ENCODE measurements at places on chromosomes 7 and 10. TPM values are rescaled to one million over a fixed set of nuclear protein-coding genes. Genes with fewer than 3 reads are reported as not detected.

- no peak for DNase-seq
Observed at GRCh38 chr10:13335881-13336280, 12.2 kb downstream of the SEPHS1 start.

The SEMA4G gene
- 2.5 TPM for total RNA-seq

The HTR7 gene
- total RNA-seq = 18.2 TPM

DNA sequence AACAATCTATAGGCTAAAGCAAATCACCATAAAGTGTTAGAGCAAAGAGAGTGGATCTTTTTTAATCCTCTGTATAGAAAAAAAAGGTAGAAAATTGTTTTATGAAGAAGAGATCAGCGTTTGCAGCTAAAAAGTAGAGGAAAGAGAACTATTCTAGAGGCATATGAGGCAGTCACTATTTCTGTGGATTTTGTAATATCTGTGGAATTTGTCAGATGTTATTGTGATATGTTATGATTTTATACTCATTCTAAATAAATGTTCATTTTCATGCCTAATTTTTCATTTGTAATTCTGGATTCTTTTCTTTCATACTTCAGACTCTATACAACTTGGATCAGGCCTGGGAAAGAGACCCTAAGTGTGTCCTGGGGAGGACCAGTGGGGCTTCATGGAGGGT is 295.0 kb upstream of the LYZL1 start:
- no peak for DNase-seq

- DNase-seq = no peak
Observed at GRCh38 chr7:155791214-155791737, 21.0 kb downstream of the SHH start.

DNA sequence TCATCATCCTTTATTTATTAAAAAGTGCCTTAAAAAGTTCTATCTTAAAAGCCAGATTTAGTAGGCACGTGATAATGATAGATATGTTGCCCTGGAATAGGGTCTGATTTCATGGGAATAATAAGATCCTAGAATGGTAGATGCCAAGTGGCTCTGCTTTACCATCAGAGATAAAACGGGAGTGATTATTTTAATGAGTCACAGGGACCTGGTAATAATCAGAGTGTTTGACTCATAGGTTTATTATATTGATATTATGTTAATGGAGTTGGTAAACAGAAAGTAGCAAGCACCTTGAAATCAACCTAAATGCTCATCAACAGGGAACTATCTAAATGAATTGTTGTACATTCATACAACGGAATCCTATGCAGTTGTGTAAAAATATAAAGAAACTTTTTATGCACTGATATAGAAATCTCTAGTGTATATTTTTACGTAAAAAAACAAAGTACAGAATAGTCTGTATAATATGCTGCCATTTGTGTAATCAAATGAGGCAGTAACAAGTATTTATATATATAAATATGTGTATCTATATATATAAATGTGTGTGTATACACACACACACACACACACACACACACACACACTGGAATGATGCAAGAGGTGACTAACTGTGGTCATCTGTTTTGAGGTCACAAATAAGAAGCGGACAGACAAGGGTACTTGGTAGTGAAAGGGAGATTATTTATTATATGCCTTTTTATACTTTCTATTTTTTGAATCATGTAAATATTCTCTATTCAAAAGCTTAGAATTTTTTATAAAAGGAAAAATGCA is 78.6 kb upstream of the DYNC1I1 start:
- peak; percentile 21 for DNase-seq

- DNase-seq = peak; percentile 17
Observed at GRCh38 chr7:73830681-73831583, at the start of gene CLDN4. CLDN4 (plus strand) TSS chr7:73830996; CDS start chr7:73831202, 206 bp downstream.

The NFE2L3 gene
- total RNA-seq = 1.2 TPM

DNA sequence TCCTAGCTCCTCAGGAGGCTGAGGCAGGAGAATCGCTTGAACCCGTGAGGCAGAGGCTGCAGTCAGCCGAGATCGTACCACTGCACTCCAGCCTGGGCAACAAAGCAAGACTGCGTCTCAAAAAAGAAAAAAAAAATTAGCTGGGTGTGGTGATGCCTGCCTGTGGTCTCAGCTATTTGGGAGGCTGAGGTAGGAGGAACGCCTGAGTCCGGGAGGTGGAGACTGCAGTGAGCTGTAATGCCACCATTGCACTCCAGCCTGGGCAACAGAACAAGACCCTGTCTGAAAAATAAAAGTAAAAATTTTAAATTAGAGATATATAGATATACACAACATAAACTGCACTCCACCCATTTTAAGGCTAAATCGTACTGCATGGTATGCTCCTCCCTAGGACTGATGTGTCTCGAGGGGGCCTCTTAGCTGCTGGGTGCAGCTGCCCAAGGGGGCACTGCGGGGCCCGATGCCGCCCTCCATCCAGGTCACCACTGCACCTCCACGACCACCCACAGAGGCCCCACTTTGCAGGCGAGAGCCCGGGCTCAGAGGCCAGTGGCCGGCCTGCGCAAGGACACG is 40.9 kb upstream of the FOXK1 start:
- no peak for DNase-seq

The SH2D4B gene
- total RNA-seq = not detected

The FXYD4 gene
- 6.1 TPM for total RNA-seq

DNA sequence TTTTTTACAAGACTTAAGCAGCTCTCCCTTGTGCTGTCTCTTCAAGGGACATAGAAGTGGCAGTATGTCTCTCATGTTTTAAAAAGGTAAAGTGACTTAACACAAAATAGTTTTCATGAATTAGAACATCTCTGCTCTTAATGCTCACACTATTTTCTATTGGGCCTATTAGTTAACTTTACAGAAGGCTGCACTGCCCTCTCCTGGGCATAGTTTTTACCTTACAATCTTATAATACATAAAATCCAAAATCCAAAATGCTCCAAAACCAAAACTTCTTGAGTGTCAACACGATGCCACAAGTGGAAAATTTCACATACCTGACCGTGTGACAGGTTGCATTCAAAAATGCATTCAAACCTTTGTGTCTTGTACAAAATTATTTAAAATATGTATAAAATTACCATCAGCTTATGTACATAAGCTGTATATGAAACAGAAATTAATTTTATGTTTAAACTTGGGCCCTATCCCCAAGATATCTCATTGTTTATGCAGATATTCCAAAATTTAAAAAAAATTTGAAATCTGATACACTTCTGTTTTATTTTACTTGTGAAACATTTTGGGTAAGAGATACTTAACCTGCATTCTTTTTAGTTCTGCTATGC is 25.8 kb downstream of the TES start:
- DNase-seq = peak; percentile 77

- DNase-seq = no peak
Observed at GRCh38 chr7:111390000-111390399, 172.3 kb downstream of the IMMP2L start.

The AGK gene
- total RNA-seq = 31.0 TPM

The FHIP2A gene
- 18.3 TPM for total RNA-seq

GRCh38 chr7:4965295-4966022 is 6.5 kb upstream of the MMD2 start:
- DNase-seq = no peak

The SPDYE1 gene
- not detected for total RNA-seq

DNA sequence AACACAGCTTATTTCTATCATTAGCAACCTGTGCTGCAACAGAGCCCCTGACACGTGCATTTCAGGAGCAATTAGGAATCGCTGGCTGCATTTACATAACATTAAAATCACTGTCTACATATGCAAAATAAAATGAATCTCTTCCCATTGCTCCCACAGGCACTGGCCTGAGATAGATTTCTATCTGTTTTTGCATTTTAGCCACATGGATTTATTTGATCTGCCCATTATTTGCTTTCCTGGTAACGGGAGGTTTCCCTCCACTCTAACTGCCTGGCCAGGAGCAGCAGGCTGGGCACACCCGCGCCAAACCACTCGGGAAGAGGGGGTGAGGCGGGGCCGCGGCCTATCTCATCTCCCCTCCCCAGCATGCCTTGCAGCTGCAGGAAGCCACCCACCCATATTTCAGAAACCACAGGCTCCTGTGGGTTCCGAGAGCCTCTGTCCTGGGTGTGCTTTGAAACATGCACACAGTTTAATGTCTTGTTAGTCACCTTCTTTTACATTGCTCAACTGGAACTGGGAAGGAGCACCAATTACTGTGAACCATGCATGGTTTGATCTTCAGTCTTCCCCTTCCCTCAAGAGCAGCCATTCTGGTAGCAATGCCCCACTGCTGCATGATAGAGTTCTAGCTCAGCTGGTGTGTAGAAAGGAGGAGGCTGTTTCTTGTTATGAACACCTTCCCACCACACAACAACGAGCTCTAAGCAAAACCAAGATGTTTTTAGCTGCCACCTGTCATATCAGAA is 37.7 kb upstream of the IKZF1 start:
- DNase-seq = no peak

GRCh38 chr10:83371696-83372490 is 767.4 kb upstream of the GHITM start:
- DNase-seq = no peak
